Activated T-cell treated with anti-CD3 and anti-CD28 coated beads, Interleukin-2, amount 50 U/mL, for 72 hours (primary cell): ENCODE measurements at places on chromosomes 4 and X.

GRCh38 chrX:68632491-68632890 lies 15.0 kb upstream of the STARD8 start:
- no peak for DNase-seq

DNA sequence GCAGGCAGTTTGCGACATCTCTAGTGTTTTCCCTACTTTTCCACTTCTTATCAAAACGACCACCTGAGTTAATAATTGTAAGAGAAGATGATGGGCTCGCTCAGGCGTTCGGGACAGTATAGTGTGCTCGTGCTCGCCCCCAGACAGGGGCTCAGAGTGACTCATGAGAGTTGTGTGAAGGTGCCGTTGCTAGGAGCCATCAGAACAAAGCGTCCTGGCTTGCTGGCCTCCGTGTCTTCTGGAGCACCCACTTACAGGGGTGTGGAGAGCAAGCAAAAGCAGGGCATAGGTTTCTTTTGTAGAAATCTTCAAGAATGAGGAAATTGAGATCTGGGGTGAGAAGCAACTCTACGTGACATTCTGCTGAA lies 73.0 kb upstream of the ADGRG2 start:
- DNase-seq: no peak

DNA sequence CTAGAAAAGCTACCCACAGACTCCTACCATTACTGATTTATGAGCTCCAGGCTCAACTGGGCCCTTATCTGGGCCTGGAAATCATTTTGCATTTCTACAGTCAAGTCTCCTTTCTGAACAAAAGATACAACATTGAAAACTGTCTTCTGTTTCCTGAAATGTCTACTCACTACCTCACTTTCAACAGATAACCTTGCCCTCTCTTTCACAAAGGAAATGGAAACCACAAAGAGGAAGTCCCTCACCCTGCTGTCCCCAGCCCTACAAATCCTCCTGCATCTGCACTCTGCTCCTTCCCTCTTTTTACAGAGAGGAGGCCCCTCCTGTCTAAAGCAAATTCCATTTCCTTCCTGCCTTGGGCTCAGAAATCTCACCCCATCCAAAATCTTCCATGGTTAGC lies 24.8 kb upstream of the CYBB start:
- no peak for DNase-seq

GRCh38 chr4:107631560-107631959 lies 88.5 kb downstream of the PAPSS1 start:
- DNase-seq: no peak

DNA sequence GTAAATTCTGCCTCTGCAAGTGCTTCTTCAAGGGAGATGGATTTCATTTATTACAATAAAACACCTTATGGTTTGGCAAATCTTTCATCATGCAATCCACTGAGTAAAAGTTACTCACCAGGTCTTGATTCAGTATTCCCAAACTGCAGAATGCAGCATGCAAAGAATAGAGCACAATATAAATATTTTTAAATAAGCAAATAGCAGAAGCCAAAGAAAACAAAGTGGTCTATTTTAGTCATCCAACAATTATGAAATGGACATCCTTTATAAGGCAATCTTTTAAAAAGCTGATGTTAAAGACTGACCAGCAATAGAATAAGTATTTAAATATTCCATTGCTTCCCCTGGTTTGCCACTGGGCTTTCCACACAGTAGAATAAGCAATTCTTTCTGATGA lies 59.5 kb downstream of the SLC39A8 start:
- no peak for DNase-seq
